ENCODE measurements at places on chromosomes 2 and 18.
A peak's percentile ranks its signal among the peaks of the same experiment; 100 is the strongest.

- no peak for DNase-seq
These were observed 24.7 kb downstream of the STEAP3 start for GRCh38 chr2:119248311-119248710.

- DNase-seq: no peak
These were observed 185.7 kb downstream of the ACKR3 start for GRCh38 chr2:236755278-236755840.

DNA sequence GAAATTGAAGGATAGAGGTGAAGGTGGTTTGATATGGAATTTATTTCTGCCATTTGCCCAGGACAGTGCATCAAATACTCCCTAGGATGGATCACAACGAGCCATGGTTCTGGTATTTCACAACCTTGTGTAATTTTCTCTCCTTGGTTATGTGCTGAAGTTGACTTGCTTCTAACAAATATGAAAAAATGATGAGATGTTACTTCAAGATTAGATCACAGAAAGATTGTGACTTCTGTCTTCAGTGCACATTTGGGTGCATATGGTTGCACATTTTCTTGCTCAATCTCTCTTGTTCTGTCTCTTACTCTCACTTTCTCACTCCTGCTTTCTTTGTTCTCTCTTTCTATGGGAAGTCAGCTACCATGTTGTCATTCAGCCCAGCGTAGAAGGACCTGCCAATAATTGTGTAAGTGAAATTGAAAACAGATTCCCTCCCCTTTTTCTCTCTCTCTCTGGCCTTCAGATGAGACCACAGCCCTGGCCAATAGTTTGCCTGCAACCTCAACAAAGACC lies 104.6 kb upstream of the RMDN2 start:
- no peak for DNase-seq

GRCh38 chr2:32739664-32740063 lies 111.8 kb downstream of the TTC27 start:
- DNase-seq: no peak

DNA sequence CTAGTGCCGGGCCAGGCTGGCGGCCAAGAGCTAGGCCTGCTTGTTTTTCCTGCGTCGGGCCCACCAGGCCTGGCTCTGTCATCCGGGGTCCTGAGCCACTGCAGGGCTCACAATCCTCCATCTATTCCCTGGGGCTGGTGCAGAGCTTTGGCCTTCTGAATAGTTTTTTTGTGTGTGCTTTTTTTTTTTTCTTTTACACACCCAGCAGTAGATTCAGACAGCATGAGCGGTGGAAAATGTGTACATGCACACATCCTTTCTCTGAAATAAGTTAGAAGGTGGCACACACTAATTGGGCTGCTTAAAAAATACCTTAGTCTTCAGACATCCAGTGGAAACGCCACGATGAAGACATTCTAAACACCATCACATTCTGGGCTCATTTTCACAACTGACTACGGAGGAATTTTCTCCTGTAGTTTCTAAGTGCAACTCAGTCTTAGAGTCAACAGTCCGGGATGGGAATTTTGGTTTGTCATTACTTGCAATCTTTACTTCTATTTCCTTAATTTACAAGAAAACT lies 6.1 kb downstream of the ZFP36L2 start:
- DNase-seq: no peak

DNA sequence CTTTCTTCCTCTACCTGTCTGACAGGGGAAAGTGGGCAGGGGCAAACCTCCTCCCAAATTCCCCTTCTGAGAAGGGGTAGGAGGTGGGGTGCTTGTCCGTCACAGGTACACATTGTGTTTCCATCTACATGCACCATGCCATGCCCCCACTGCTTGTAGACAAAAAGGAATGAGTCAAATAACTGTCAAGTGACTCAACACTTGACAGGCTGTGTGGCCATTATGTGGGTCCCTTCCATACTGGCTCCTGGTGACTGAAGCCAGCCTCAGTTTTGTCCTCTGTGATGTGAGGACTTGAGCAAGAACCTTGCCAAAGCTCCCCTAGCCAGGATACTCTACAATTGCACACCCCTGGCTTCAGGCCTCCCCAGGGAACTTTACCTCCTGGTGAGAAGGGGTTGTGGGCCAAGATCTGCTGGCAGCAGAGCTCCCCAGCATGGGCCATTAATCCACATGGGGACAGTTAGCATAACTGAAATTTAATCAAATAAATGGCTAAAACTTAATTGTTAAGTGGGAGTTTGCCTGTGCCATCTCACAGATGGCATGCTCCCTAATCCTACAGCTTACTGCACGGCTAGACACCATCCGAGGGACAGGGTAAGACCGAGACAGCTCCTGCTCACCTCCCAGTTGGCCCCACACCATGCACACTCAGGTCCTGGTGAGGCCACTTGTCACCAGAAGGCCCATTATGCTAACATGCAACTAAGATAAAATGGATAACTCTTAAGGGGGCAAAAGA lies 140.2 kb downstream of the BCL11A start:
- DNase-seq: no peak

DNA sequence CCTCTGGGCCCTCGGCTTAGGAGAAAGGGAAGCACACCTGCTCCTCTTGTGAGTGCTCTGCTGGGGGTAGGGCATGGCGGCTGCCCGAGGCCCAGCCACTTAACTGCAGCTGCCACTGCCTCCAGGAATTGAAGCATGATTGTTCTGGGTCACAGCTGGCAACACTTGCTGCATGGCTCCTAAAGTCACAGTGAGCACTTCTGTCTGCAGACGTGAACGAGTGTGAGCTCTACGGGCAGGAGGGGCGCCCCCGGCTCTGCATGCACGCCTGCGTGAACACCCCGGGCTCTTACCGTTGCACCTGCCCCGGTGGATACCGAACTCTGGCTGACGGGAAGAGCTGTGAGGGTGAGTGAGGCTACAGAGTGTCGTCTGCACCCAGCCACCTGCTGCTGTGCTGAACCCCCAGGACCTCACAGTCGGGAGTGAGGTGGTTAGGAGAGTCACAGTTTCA lies 44.4 kb downstream of the FBLN7 start:
- DNase-seq: no peak

- no peak for DNase-seq
These were observed 204.8 kb downstream of the ANAPC1 start for GRCh38 chr2:111679202-111679601.

GRCh38 chr18:3524706-3525105 lies 74.7 kb downstream of the TGIF1 start:
- DNase-seq: no peak

GRCh38 chr2:14998546-14998945 lies 366.0 kb downstream of the LRATD1 start:
- DNase-seq: no peak

DNA sequence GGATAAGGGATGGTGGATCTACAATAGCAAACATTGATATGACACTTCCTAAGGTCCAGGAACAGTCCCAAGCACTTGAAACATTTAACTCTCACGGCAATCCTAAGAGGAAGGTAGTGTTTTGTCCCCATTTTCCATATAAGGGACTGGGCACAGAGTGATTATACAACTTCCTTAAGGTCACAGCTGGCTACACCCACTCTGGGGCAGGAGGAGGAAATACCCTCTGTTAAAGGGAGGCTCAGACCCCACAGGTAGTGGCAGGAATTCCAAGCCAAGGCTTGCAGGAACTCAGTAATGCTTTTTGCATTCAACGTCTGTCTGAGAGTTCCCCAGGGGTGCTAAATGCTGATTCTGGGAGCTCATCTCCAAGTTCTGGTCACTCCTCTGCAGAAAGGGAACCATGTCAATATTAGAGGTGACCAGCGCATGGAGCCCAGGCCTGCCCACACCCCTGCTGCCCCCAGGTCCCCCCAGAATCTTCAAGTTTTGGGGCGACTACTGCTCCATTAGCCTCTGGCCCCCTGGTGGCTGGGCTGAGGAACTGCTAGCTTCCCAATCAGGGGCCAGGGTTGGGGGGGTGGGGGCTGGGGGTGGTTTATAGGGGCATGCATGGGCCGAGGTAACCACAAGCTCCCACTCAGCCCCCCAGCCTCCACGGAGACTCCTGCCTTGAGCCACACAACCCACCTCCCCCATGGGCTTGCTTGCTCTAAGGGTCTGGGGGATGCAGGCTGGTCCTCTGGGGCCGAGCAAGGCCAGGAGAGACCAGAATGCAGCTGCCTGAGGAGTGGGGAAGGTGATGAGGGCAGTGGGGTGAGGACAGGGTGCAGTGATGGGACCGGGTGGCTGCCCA lies 11.1 kb downstream of the OBSL1 start:
- DNase-seq: peak; percentile 40

- DNase-seq: no peak
These were observed 1.4 kb downstream of the SPR start for GRCh38 chr2:72888438-72889202.

GRCh38 chr2:169476459-169476858 lies 2.8 kb upstream of the BBS5 start:
- DNase-seq: no peak

DNA sequence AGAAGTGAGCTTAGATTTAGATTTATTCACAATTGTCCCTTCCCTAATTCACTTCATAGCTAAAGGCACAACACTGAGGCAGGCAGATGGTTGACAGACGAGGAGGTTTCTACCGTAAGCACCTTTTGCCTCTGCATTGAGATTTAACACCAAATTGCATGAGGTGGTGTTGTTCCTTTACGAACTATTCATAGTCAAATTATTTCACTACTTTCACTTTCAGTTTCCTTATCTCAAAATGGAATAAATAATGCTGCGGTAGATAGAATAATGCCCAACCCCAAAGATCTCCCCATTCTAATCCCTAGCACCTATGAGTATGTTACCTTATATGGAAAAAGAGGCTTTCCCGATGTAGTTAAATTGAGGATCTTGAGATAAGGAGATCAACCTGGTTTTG lies 58.9 kb upstream of the LINC00305 start:
- no peak for DNase-seq

DNA sequence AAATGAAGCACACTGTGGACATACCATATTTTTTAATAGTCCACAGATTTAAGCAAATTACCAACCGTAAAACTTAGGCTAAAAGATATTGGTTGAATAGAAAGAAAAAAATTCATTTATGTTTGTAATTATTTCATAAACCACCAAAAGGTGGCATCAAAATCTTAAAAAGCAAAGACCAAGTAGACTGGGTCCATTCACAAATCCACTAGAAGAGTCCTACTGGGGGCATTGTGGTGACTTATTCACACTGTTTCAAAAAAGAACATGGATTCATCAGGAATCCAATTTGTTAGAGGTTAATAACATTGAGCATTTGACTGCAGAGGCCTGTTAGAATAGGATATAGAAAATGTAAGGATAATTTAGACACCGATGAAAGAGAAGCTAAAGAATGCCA lies 194.9 kb upstream of the KYNU start:
- DNase-seq: no peak

GRCh38 chr2:23148342-23148741 lies 236.6 kb upstream of the KLHL29 start:
- no peak for DNase-seq
